NCI-H774 (cell line): ENCODE measurements at places on chromosomes 4 and X.

DNA sequence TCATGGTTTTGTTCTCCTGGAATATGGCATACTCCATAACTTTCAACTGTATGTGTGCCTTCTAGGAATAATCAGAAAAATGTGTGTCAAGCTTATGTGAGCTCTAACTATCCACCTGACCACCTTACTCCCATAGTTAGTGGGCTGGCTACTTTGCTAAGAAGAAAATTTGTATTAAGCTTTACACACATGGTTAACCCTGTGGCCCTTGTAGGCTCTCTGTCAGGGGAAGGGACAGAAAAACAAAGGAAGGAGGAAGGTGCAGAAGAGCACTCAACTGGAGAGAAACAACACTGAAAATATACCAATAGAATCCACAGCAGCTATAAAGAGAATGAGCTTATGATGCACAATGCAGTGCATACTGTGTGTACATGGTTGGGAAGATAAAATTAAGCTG lies 84.6 kb downstream of the PPP3CA start:
- DNase-seq = no peak

- no peak for DNase-seq
Measured at GRCh38 chr4:58456727-58457384, 1346.7 kb upstream of the IGFBP7 start.

DNA sequence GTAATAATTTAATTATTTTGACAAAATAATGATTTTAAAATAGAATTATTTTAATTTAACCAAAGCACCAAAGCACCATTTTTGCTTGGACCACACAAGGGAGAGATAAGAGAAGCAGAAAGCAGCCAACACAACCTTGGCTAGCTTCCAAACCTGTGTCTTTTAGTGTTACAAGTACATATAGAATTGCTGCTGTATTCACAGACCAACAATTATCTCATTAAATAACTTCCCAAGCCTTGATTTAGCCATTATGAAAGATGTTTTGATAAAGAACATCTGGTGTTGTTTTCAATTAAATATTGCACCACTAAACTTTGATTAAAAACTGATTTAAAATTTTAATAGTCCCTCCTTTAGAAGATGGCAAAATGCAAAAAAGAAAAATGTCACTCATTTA lies 14.0 kb upstream of the IGFBP7 start:
- no peak for DNase-seq

- no peak for DNase-seq
Measured at GRCh38 chr4:176189891-176190795, 5.2 kb downstream of the SPATA4 start.

GRCh38 chr4:128513664-128514484 lies 226.3 kb upstream of the PGRMC2 start:
- no peak for DNase-seq

DNA sequence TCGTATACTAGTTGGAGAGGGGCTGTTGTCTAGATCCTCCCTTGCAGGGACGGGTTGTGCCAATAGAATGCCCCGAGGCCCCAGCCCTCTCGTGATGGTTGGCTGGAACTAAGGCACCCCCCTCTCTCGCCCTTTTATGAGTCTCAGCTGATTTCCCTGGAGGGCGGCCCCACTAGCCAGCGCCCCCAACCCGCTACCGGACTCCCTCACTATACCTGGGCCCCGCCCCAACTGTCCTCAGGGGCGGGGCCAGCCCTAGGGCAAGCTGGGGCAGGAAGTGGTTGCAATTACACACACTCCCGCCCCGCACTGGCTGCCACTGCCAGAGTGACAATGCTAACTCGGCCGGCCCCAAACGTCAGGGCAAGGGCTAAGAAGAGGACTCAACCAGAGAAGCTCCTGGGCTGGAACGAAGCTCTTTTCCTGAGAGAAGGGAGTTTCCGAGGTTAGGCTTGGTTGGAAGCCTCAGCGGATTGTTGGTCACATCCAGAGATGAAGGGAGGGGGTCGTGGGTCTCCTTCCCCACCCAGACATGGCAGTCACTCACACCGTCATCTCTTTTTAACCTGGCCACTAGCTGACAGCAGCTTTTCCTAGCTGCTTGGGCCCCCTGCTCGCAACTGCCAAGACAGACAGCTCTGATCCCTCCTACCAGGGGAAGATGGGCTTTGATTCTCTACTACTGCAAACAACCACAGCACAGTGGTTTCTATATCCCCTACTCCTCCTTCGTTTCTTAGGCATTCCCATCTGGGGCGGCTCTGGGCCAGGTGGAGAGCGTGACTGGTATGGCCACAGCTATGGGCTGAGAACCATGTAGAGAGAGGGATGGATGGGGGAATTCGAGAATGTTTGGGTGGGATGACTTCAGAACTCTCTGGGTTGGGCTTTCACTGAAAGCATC lies 21.0 kb upstream of the BCORL1 start:
- DNase-seq = peak; percentile 69
